Osteoblast (primary cell): ENCODE measurements at places on chromosomes 7 and 10. TPM values are rescaled to one million over a fixed set of nuclear protein-coding genes. Genes with fewer than 3 reads are reported as not detected.

The IDI2 gene
- total RNA-seq = not detected in 2 replicates

- no peak for DNase-seq
- H3K4me3 ChIP-seq = no peak overlapping the region
- H3K36me3 ChIP-seq = no peaks in the 10 kb centered on the region
Observed at GRCh38 chr7:115133248-115133647, 211.4 kb downstream of the MDFIC start.

DNA sequence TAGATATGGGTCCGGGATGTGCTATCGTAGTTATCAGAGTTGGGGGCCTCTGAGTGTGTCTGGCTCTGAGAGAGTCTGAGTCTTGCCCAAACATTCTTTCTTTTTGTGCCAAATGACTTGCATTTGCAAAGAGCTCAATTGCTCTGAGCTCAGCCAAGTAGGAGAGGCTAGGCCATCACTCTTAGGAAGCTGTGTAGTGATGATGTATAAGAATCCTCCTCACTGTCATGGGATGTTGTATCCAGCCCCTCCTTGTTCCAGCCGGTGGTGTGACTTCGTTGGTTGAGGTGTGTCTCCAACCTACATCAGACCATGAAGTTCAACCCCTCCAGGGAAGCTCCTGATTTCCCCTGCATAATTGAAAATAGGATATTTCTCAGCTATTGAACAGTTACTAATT is 97.5 kb upstream of the NPS start:
- no peaks in the 10 kb centered on the region for H3K4me1 ChIP-seq
- DNase-seq = no peak
- H3K4me3 ChIP-seq = no peak overlapping the region
- H3K36me3 ChIP-seq = peaks cover 10% of the 10 kb centered on the region
- no peaks in the 10 kb centered on the region for H3K27me3 ChIP-seq

The ZRANB1 gene
- total RNA-seq = 34.7 and 35.9 TPM in 2 replicates

The ATG9B gene
- not detected in 2 replicates for total RNA-seq

DNA sequence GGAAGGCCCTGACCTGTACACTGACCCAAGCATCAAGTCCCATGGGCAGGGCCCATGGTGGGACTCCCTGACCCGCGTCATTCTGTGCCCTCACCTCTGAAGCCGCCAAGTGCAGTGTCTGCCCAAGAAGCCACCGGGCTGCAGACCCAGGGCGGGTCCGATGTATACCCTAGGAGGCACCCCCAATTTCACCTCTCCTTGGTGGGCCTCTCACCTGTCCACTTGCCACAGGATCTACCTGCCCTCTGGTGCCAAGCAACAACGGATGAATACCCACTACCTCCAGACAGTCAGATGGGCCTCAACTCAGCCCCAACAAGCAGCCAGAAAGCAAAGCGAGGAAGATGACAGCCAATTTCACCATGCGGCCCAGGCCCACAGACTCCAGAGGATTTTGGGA is 92.6 kb downstream of the CTBP2 start:
- DNase-seq = no peak
- no peak overlapping the region for H3K27ac ChIP-seq
- H3K36me3 ChIP-seq = peaks cover 11% of the 10 kb centered on the region
- no peak overlapping the region for H3K4me3 ChIP-seq
- no peaks in the 10 kb centered on the region for H3K27me3 ChIP-seq
- peaks cover 17% of the 10 kb centered on the region for H3K4me1 ChIP-seq

GRCh38 chr10:30759423-30759822 is 129.9 kb upstream of the LYZL2 start:
- no peaks in the 10 kb centered on the region for H3K36me3 ChIP-seq
- H3K4me1 ChIP-seq = peaks cover 19% of the 10 kb centered on the region
- no peak overlapping the region for H3K4me3 ChIP-seq
- H3K27ac ChIP-seq = no peak overlapping the region

GRCh38 chr7:70572571-70572970 is 559.4 kb upstream of the GALNT17 start:
- no peak overlapping the region for H3K27ac ChIP-seq
- no peaks in the 10 kb centered on the region for H3K4me1 ChIP-seq
- no peak overlapping the region for H3K4me3 ChIP-seq
- H3K27me3 ChIP-seq = no peaks in the 10 kb centered on the region
- no peaks in the 10 kb centered on the region for H3K36me3 ChIP-seq
